Fibroblast of the aortic adventitia (primary cell): ENCODE measurements at places on chromosomes 1 and 21. TPM values are rescaled to one million over a fixed set of nuclear protein-coding genes. Genes with fewer than 3 reads are reported as not detected.

The SPATC1L gene
- total RNA-seq: 6.1 and 9.4 TPM in 2 replicates

The LPAR3 gene
- total RNA-seq: 1.8 and 3.6 TPM in 2 replicates

The INTS3 gene
- total RNA-seq: 49.0 and 55.8 TPM in 2 replicates

The FAM229A gene
- total RNA-seq: 1.6 and 1.7 TPM in 2 replicates

The SYT11 gene
- total RNA-seq: 19.5 and 48.6 TPM in 2 replicates
